ENCODE measurements at places on chromosomes 3 and 15. TPM values are rescaled to one million over a fixed set of nuclear protein-coding genes. Genes with fewer than 3 reads are reported as not detected.

DNA sequence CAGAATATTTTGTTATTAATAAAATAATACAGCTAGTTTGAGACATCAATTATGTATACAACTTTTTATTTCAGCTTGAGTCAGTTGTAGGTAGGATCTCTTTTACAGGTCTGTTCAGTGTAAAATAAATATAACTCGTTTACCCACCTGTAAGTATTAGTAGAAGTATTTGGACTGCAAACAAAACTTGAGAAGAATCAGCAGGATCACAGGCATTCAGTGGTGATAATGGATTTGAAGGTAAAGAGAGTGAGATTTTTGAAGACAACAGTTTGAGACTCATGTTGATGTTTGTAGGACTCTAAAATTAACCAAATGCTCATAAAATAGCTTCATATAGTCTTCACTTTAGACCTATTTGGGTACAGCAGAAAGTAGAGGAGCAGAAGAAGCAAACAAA is 35.5 kb upstream of the CCNB2 start:
- no peak for DNase-seq

GRCh38 chr3:128263946-128264345 is 110.7 kb downstream of the EEFSEC start:
- DNase-seq = no peak

- DNase-seq = peak; percentile 28
These were observed 14.1 kb upstream of the ZSCAN2 start for GRCh38 chr15:84586696-84587095.

GRCh38 chr15:35506272-35506870 is 39.6 kb downstream of the DPH6 start:
- DNase-seq = no peak

DNA sequence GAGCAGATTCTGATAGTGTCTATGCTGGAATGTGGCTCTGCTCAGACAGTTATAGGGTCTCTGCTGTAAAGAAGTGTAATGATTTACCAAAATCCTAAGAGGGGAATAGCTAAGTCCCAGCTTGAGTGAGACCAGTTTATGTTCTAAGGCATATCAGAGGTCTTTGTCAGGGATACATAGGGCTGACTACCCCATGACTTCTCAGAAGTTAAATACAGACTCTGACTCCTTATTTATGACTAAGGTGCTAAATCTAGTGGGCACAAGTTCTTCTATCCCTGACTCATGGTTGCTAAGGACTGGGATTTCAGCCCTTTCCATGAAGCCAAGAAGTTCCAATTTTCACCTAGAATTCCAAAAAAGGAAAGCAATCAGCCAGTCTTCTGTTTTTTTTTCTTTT is 192.6 kb upstream of the POU1F1 start:
- DNase-seq = peak; percentile 36

DNA sequence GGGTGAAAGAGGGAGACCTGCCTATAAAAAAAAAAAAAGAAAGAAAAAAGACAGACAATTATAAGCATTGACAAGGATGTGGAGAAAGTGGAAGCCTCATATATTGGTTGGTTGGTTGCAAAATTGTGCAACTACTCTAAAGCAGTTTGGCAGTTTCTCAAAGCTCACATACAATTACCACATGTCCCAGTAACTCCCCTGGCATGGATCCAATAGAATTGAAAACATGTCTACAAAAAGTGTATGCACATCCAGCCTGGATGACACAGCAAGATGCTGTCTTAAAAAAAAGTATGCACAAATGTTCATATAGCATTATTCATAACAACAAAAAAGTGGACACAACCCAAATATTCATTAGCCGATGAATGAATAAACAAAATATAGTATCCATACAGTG is 19.5 kb downstream of the SETMAR start:
- DNase-seq = peak; percentile 93

- no peak for DNase-seq
These were observed 16.2 kb downstream of the FYCO1 start for GRCh38 chr3:45979378-45979777.

- DNase-seq = no peak
These were observed 169.4 kb downstream of the CHST2 start for GRCh38 chr3:143288944-143289343.

DNA sequence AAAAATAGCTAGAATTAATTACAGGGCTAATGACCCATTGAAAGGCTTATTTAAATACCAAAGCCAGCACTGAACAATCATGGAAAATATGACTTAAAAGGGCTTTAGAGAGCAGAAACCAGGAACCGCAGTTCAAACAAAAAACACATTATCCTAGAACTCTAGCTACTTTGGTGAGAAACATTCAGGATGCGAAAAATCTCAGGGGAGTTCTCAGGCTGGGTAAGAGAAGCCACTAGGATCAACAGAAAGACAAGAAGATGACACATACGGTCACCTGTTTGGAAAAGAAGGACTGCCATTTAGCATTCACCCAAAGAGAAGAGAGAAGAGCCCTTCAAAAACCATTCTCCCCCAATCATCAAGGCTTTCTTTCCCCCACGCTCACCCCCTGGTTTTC is 75.6 kb upstream of the ICE2 start:
- no peak for DNase-seq

DNA sequence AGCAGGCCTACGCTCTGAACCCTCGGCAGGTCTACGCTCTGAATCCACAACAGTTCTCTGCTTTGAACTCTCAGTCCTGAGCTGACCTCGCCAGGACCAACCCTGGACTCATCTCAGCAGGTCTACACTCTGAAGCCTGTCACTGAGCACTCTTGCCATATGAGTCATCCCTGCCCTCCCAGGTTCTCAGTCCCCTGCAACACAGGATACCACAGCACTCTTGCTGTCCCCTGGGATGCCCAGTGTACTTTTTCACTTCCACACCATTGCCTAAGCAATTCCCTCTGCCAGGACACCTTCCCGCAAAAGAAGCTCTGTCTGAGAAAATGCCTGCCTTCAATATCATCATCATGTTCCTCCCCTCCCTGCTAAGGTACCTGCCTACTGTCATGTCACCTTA is 42.0 kb downstream of the NUP210 start:
- DNase-seq = no peak

GRCh38 chr15:33094336-33094735 is 100.2 kb downstream of the FMN1 start:
- DNase-seq = peak; percentile 84

- DNase-seq = no peak
These were observed 502.9 kb downstream of the ROBO1 start for GRCh38 chr3:79264892-79265291.

GRCh38 chr15:87949575-87950223 is 306.8 kb downstream of the NTRK3 start:
- DNase-seq = no peak

GRCh38 chr3:146227486-146227885 is 23.4 kb downstream of the PLSCR4 start:
- peak; percentile 35 for DNase-seq

GRCh38 chr15:94736236-94736635 is 504.9 kb downstream of the MCTP2 start:
- no peak for DNase-seq

DNA sequence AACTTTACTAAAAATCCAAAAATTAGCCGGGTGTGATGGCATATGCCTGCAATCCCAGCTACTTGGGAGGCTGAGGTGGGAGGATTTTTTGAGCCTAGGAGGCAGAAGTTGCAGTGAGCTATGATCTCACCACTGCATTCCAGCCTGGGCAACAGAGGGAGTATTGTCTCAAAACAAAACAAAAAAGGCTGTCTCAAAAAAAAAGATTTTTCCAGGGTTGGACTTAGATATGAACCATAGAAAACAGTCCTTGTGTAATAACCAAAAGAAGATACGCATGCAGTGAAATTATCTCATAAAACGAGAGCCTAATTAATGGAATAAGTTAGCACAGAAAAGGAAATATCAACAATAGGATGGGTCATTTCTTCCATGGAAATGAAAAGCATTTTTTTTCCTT is 320.4 kb upstream of the RASGRP1 start:
- DNase-seq = peak; percentile 65

DNA sequence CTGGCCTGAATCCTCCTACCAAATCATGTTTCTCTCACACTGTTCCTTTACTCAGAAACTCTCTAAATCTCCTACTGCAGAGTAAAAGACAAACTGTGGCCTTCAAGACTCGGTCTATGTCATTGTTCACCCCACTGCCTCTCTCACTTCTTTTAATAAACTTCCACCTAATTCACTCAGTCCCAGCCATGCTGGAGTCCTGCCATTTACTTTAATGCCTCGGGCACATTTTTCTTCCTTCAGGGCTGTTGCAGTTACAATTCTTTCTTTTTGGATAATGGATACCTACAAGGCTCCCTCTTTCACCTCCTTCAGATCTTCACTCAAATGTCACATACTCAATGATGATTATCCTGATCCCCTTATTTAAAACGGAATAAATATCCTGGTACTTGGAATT is 955.6 kb downstream of the ROBO1 start:
- DNase-seq = no peak

- peak; percentile 83 for DNase-seq
These were observed 67.9 kb downstream of the ULK4 start for GRCh38 chr3:41893977-41894376.

DNA sequence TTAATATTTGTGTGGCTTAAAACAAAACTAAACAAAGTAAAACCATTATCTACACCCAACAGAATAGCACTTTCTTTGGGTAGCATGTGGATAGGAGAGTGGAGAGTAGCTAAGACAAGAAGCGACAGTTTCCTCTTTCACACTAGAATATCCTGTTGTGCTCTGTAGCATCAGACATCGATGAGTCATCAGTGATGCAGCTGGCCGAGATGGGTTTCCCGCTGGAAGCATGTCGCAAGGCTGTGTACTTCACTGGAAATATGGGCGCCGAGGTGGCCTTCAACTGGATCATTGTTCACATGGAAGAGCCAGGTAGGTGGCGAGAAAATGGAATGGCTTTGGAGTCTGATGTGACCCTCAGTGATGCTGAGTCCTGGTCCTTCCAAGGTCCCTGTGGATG is 108.1 kb downstream of the USP13 start:
- DNase-seq = no peak

- no peak for DNase-seq
These were observed 194.0 kb downstream of the ITPR1 start for GRCh38 chr3:4687167-4687566.

- no peak for DNase-seq
These were observed 11.8 kb upstream of the FAM174B start for GRCh38 chr15:92667287-92667904.

GRCh38 chr15:90266061-90266431 is 574 bp downstream of the NGRN start:
- DNase-seq = peak; percentile 27

Gene APEH
- 87.7 TPM for total RNA-seq

Gene CHSY1
- total RNA-seq = 40.9 TPM

Gene EOMES
- total RNA-seq = not detected

Gene SPRED1
- total RNA-seq = 55.1 TPM

Gene CTDSPL2
- total RNA-seq = 108 TPM

Gene IL17RE
- total RNA-seq = 1.5 TPM

Gene ATP13A4
- not detected for total RNA-seq

Gene ARNT2
- total RNA-seq = 9.4 TPM

Gene SCAANT1
- not detected for total RNA-seq

Gene ANKRD63
- not detected for total RNA-seq

Gene PLA2G4E
- not detected for total RNA-seq

Gene TFDP2
- total RNA-seq = 28.5 TPM

Gene GRAMD1C
- total RNA-seq = 12.1 TPM

Gene SLC9C1
- 0.33 TPM for total RNA-seq
